ENCODE measurements at places on chromosomes 2 and 18.

GRCh38 chr18:24026457-24026856 lies 11.9 kb downstream of the TTC39C start:
- DNase-seq: no peak

DNA sequence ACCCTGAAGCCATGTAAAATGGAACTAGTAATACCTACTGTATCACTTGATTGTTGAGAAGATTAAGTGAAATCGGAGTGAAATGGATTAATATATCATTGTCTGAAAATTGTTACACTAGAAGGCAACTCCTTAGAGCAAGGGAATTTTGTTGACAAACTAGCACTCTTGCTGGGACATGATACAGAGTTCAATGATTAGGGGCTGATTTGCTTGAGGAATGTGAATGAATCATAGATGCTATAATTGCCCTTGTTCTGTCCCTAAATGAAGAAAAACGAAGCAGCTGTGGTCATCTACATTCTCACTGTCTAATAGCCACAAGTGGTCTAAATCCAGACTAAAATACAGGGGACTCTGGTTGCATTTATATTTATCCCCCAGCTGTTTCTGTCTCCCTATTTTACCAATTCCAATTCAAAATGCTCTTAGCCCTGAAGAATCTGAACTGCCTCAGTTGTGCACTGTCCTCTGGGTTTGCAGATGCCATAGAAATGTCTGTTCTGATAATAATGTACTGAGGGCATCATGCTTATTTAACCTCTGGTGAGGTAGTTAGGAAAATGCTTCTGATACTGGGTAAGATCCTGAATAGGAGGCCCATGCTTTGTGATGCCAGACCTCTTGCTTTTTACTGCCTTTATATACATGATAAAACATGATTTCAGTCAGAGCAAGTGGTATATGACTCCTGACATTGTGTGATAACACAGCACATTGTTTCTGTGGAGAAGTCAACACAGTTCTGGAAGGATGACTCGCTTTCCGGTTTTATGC lies 382.1 kb downstream of the NRXN1 start:
- DNase-seq: no peak

GRCh38 chr18:1846640-1847039 lies 724.7 kb downstream of the METTL4 start:
- DNase-seq: no peak

GRCh38 chr2:239833269-239834109 lies 191.7 kb downstream of the NDUFA10 start:
- no peak for DNase-seq

DNA sequence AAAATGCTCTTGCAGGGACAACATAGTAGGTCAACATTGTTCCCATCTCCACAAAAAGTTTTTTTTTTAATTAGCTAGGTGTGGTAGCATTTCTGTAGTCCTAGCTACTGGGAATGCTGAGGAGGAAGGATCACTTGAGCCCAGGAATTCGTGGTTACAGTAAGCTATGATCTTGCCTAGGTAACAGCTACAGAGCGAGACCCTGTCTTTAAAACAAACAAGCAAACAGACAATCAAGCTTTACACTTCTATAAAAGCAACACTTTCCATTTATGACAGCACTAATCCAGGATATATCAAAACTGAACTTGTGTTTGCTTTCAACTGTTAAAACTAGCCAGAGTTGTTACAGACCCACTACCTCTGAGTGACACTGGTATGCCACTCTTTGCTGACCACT lies 12.0 kb downstream of the UGT1A3 start:
- DNase-seq: no peak

DNA sequence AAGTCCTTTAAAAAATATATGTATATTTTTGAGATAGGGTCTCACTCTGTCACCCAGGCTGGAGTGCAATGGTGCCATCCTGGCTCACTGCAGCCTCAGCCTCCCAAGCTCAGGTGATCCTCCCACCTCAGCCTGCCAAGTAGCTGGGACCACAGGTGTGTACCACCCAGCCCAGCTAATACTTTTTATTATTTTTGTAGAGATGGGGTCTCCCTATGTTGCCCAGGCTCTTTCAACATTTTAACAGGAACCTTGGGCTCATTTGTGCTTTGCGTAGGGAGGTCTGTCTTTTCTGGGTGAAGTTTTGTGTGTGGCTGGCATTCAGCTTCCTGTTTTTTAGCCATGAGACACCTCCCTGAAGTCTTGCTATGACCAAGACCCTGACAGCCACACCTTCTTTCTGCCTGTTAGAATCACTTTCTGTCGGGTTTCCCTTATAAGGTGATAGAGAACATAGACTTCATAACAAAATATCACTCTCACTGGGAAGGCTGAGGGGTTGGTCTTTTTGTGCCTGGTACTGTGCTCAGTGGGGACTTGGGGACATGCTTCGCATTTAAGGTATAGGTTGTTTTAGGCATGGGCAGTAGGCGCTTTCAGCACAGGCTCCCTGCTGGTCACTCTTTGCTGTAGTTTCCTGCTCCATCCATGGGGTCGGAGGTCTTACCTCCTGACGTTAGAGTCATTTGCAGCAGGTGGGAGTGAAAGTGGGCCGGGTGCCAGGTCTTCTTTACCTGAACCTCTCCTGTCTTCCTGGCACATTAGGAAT lies 3.4 kb downstream of the RAB31 start:
- no peak for DNase-seq

DNA sequence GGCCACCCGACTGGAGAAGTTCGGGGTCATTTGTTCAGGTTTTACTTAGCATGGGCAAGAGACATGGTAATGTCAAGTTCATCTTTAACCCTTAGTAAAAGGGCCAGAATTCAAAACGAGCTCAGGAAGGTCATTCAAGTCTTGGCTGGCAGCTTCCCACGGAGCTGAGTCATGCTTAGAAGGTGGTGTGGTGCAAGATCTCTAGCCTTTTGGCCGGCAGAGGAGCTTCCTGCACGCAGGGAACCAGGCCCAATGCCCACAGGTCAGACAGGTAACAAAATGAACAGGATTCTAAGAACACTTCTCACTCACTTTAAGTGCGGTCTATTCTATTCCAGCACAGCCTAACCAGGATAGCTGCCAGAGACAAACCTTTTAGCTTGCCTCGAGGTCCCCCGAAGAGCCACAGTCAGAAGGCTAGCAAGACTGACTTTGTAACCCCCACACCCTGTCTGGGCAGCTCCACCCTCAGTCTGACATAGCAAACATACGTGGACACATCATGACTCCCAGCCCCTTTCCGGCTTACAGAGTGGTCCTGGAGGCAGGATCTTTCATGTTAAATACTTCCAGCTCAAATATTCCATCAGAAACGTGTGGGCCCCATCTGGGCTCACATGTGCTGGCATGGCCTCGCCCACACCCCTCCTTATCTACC lies 292.7 kb downstream of the BCL11A start:
- DNase-seq: no peak

DNA sequence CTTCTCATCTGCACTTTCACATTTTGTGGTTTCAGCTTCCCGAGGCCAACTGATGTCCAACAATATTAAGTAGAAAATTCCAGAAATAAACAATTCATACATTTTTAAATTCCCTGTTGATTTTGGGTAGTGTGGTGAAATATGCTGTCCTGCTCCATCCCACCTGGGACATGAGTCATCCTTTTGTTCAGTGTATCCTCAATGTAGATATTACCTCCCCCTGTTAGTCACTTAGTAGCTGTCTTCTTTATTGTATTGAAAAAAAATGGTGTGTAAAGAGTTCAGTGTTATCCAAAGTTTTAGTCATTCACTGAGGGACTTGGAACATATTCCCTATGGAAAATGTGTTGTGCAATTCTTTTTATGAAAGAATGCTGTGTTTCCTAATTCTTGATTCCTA lies 348.1 kb downstream of the SOCS6 start:
- DNase-seq: no peak

DNA sequence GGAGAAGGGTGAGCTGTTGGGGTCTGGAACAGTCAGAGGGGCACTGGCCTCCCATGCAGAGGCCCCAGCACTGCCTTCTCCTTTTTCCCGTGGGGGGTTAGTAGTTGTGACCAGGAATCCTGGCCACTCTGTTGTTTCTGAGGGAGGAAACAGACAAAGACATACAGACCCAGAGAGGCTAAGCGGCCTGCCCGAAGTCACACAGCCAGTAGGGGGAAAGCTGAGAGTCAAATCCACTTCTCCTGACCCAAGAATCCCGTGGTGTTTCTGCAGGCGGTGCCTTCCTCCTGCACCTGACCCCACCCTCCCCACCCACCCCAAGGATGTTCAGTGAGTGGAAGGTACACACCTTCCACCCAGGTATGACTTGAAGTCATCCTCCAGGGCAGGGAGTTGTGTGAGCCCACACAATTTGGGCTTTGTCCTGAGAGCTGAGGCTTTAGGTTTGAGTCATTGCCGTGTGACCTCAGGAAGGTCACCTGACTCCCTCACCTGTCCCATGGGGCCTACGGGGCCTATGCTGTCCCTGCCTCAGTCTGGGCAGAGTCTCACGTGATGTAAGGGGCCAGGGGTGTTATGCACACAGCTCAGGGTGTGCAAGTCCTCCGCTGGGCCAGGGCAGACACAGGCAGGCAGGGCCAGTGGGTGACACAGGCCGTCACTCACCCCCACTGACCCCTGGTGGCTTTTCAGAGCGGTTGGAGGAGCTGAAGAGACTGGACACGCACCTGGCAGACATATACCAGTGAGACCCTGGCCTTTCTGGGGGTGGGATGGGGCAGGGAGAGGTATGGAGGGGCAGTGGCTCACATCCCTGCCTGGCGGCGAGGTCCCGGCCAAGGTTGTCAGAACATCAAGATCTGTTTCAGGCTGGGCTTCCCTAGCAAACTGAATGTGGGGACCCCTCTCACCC lies 5.0 kb downstream of the NT5DC4 start:
- DNase-seq: no peak

- no peak for DNase-seq
Measured at GRCh38 chr2:176483901-176484568, 214.8 kb downstream of the MTX2 start.

GRCh38 chr2:215707608-215708007 lies 271.7 kb upstream of the FN1 start:
- no peak for DNase-seq

DNA sequence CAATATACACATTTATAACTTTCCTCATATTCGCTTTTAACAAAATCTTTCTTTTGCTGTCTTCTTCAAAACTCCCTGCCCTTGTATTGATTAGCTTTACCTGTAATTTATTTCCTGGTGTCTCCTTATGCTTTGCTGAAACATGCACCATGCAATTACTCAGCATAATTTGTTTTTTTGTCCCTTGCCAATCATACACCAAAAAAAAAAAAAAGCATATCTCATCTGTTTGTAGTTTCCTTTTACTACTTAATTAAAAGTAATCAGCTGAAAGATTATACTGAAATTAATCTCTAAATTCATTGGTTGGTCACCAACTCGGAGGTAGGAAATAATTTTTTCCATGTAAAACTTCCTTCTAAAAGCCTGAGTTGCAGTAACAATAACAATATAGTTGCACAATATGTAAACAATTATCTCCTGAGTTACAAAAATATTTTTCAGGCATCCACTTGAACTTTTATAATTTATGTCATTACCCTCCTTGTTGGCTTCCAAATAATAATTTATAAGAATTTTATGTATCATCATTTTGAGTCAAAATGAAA lies 53.0 kb upstream of the ROCK1 start:
- DNase-seq: no peak

GRCh38 chr2:218059289-218059688 lies 9.8 kb upstream of the RUFY4 start:
- no peak for DNase-seq
